ENCODE measurements at places on chromosomes 5 and 9.

- DNase-seq: no peak
Observed at GRCh38 chr5:131022811-131023497, 142.1 kb downstream of the HINT1 start.

DNA sequence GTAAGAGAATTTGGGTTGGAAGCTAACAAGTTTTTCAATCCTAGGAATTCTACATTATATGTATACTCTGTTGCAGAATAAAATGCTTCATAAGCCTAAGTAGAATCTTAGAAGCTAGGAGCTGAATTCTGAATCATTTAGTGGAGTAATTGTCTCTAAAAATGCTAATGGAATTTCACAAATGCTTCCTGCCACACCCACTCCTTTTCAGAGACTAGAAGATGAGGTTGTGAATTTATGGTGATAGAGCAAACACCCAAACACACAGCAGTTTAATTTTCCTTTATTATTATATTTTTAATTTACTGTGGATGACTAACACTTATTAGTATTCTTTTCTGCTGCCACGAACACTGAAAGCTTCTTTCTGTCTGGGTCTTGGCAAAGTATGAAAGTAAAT lies 208.0 kb upstream of the PDE4D start:
- DNase-seq: no peak

GRCh38 chr9:15104826-15105420 lies 194.7 kb upstream of the FREM1 start:
- no peak for DNase-seq

DNA sequence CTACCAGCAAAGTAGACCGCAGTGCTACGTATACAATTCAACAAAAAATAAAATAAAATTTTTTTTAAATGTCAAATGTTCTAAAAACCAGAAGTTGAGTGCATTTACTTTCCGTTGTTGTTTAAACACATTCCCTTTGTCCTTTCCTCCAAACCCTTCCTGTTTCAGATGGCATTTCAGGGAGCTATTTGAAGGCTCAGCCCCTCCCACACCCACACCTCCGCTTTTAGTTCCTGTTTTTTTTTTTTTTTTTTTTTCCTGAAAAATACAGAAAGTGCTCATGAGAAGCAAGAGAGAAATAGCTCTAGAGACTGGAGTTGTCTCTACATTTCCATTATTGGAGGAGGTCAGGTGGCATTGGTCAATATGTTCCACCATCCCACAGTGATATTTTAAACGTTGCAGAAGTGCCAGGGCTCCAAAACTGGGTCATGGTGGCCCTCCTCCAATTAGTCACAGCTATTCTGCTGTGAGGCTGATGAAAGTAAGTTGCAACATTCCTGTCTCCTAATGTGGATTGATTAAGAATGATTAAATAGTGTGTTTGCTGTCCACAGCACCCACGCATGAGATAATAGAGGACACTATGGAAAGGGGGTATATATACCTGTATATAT lies 106.9 kb downstream of the GABRG2 start:
- no peak for DNase-seq

DNA sequence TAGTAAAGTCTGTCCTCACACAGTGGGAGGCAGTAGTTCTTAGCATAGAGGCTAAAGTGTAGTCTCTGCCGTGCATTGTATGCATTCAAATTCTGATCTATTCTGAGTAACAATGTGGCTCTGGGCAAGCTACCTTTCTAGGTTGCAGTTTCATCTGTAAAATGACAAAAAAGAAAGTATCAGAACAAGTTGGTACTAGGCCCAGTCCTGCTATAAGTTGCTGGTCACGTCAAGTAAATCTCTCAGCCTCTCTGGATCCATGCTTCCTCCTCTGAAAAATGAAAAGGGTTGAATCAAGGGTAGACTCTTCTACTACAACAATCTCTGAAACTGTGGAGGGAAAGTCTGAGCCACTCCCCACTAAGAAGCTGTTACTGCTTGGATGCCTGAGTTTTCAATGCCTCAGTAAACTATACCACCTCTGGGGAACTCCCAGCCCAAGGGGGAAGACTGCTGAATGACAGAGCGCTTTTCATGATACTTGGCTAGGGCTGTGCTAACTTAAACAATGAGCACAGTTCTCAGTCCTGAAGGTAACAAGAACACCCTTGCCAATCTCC lies 34.5 kb upstream of the SPARC start:
- no peak for DNase-seq

DNA sequence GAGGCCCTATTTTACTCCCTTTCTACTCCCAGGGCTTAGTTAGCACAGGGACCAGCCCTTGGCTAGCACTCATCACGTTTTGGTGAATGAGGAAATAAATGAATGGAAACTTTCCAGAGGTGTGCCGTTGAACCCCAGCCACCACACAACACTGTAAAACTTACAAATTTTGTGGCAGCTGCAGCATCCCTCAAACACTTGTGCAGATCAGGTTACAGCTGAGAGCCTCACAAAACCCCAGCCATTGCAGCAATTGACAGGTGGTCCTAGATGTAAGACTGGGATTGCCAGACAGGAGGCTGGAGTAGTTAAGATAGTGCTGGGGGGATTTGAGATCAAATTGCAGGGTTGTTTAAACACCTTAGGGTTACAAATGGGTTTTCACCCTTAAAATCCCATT lies 482.2 kb upstream of the KIF2A start:
- DNase-seq: no peak

GRCh38 chr5:151686674-151687407 lies at the start of gene SPARC:
Gene SPARC (minus strand): TSS chr5:151686915. CDS start chr5:151676188, 10,727 bp downstream.
- no peak for DNase-seq

DNA sequence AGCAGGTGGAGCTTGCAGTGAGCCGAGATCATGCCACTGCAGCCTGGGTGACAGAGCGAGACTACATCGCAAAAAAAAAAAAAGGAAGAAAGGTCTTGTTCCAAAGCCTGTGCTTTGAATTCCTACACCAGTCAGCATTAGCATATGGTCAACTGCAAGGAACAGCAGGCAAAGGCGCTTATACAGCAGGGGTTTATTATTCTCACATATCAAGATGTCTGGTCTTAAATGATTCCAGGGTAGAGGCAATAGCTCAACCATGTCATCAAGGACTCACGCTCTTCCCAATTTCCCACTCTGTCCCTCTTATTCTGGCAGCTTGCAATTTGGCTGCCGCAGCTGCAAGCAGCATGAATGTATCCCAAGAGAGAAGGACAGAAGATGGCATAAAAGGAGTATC lies 28.6 kb upstream of the HRH2 start:
- no peak for DNase-seq

DNA sequence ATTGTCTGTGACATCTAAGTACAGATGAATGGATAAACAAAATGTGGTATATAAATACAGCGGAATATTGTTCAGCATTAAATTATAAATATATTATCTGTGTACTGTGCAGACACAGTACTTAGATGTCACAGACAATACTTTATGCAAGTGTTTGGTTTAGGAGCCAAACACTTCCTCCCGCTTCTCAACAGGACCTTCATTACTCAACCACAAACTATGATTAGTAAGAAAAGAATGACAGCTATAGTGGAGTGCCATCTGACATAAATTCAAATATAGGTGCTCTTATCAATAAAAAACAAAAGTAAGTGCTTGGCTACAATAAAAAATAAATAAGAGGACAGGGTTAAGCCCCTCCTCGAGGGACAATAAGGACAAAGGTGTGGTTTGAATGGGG lies 38.9 kb upstream of the STX17 start:
- no peak for DNase-seq

GRCh38 chr9:136808075-136808805 lies 492 bp downstream of the RABL6 start:
- DNase-seq: peak; percentile 28

- DNase-seq: no peak
Observed at GRCh38 chr9:123402981-123403509, 47.0 kb downstream of the CRB2 start.

GRCh38 chr5:124981901-124982300 lies 235.5 kb upstream of the ZNF608 start:
- no peak for DNase-seq

DNA sequence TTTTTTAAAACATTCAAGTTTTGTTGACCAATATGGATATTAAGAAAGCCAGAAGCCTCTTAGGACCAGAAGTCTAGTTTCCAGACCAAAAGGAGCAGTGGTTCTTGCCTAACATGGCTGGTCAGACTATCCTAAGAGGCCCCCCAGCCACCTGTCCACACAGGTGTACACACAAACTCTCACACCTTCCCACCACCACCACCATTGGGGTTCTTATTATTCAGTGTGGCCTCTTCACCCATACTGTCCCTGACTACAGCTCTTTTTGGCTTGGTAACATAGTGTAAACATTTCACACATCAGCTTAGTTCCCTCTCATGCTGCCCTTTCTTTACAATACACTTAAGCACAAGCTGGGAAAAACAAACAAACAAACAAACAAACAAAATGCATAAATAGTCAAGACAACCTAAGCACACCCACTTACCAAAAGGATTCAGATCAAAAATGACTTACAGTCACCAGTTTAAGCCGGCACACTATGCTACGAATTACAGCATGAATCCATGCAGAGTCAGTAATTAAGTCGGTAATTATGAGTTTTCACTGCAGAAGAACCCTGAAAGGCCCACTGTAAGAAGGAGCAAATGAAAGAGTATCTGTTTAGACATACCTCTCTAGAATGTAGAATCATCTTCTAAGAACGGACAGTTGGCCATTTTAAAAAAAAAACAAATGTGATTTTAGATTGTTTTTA lies 9.5 kb downstream of the LHFPL2 start:
- no peak for DNase-seq

GRCh38 chr9:98147582-98147981 lies 28.6 kb upstream of the TRIM14 start:
- no peak for DNase-seq

- no peak for DNase-seq
Observed at GRCh38 chr9:124580186-124580585, 73.0 kb upstream of the NR5A1 start.

- no peak for DNase-seq
Observed at GRCh38 chr9:12289711-12290110, 403.5 kb upstream of the TYRP1 start.

GRCh38 chr5:62450259-62450658 lies 37.7 kb downstream of the IPO11 start:
- no peak for DNase-seq

DNA sequence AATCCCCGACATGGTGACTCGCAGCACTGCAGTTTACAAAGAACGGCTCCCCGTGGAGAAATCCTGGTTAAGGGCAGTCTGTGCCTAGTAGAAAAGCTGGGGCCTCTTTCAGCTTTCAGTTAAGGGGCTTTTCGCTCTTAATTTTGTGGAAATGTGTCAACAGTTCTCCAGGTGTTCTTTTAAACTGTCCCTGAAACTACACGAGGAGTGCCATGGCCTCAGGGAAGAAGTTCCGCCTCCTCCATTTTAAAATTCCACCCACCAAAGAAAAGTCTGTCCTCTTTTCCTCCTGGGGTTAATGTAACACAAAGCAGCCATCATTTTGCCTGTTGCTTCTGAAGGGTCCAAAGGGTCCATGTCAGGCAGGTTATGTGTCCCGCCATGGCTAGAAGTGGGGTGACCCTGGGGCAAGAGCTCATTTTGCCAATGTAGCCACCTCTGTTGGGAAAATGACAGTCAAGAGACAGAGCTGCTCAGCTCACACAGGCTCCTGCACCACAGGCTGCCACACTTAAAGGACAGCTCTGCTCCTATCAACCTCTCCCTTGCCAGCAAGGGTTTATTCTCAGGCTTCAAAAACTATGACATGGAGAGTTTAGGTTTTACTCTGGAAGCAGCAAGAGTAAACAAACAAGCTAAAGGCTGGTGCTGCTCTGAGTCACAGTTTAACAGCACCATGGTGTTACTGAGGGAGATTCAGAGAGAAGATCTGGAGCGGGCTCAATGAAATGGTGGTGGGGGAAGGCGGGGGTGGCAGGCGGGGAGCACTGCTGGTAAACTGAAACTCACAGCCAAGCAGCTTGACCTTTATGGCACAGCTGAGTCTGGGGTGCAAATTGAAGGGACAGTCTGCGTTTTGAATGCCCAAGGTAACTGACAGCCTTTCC lies 3.2 kb downstream of the WHRN start:
- DNase-seq: peak; percentile 85

DNA sequence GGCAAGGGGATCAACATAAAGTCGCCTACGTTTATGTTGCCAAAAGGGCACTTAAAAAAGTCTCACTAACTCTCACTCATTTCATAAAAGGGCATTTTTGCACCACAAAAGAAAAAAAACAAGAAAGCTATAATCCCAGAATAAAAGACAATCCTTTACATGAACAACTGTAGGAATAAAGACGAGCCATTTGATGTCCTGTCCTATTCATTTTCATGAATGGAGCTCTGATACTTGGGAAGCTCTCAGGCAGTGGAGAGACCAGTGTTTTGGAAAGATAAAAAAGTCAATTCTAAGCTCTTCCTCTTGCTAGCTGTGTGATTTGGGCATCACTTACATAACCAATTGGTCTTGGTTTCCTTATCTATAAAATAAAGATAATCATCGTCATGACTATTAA lies 95.5 kb upstream of the EQTN start:
- no peak for DNase-seq

GRCh38 chr5:61280205-61280604 lies 51.9 kb upstream of the ZSWIM6 start:
- DNase-seq: peak; percentile 88

GRCh38 chr5:144308906-144309670 lies 138.4 kb downstream of the KCTD16 start:
- DNase-seq: no peak

GRCh38 chr9:109010746-109011145 lies 2.6 kb downstream of the CTNNAL1 start:
- no peak for DNase-seq

- DNase-seq: no peak
Observed at GRCh38 chr5:116559239-116559638, 15.4 kb downstream of the SEMA6A start.

DNA sequence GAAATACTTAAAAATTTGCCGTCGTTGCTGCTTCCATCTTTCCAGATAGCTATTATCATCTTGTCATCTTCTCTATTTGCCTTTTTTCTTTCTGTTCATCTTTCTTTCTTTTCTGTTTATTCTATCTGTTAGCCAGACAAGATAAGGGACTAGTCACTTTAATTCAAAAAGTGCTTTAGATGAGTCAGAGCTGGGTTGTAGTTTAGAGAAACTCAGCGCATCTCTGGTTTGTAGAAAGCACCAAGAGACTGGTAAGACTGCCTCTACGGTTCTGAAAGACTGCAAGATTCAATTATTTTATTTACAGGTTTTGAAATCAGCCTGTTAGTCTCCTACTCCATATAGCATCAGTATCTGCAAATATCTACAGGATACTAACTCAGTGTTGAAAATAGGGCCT lies 562.8 kb upstream of the RIOK2 start:
- no peak for DNase-seq

DNA sequence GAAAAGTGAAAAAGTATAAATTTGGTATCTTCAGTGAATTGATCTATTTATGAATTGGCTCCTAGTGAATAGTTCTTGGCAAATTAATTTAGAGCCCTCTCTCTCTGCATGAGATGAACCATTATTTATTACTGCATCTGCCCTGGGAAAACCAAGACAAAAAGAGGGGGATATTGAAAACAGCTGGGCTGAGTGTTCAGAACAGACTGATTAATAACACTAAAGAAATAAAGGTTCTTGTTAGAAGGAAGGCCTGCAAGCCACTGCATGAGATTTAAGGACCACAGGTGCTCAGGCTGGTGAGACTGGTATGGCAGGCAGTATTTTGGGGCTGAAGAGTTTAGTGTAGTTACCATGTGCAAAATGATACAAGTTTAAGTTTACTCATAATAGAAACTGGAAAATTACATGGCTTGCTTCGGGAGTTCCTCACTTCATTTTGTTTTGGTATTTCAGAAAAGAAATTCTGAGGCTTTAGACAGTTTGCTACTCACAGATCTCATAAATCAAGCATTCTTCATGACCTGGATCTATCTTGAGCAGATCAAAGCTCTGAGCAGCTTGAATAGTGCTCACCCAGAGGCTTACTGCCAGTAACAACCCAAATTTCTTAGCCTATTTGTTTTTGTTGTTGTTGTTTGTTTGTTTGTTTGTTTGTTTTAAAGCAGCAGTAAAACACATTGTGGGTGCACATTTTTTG lies 56.1 kb downstream of the KIAA1958 start:
- no peak for DNase-seq
